ENCODE measurements at places on chromosomes 12 and 14.
A peak's percentile ranks its signal among the peaks of the same experiment; 100 is the strongest.

DNA sequence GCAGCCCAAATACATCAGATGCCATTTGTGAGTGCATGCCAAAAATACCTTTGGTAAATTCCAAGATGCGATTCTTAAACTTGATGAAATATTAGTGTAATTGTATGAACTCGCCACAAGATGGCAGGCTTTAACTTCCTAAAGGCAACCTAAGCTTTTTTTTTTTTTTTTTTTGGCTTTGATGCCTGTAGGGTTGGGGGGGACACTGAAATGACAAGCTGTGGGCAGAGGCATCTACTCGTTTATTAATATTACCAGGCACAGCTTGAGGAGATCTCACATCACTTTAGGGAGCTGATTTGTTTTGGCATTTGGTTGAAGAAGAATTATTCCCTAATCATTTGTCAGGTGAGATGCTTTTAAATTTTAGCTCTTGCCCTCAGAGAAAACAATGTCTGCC lies 126.7 kb upstream of the CCDC196 start:
- DNase-seq, result peak; percentile 54

- DNase-seq, result no peak
These were observed 152.7 kb downstream of the ADGRD1 start for GRCh38 chr12:131106349-131106941.

GRCh38 chr14:21185491-21185890 lies 29.6 kb upstream of the OR5AU1 start:
- DNase-seq, result peak; percentile 49

DNA sequence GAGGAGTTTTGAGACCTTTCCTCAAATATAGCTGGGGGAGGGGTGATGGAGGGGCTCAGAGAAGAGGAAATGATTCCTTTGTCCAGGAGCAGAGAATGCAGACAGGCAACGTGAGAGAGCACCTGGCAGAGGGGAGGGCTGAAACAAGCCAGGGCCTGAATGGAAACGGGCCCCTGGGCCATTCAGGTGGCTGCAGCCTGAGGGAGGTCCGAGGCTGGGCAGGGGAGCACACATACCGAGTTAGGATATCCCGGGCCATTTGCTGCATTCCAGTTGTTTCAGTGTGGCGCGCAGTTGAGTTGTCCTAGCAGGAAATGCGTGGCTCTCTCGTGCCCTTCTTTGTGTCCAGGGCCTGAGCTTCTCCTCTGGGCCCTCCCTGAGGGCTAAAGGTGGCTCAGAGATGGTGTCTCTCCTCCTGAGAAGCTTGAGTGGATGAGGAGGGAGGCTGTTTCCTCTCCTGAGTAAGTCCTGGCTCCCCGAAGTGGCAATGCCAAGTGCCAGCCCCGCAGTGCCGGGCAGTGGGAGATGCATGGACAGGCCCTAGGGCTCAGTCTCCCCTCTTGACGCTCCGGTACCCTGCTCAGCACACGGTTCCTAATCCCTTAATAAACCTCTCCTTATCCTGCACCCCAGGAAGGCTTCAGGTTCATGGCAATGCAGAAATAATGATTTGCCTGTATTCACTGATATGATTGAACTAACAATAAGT lies 85.5 kb upstream of the VRK1 start:
- DNase-seq, result no peak

GRCh38 chr12:46174061-46174662 lies 94.7 kb downstream of the SLC38A1 start:
- no peak for DNase-seq

GRCh38 chr12:64110864-64111263 lies 111.2 kb downstream of the KICS2 start:
- no peak for DNase-seq

DNA sequence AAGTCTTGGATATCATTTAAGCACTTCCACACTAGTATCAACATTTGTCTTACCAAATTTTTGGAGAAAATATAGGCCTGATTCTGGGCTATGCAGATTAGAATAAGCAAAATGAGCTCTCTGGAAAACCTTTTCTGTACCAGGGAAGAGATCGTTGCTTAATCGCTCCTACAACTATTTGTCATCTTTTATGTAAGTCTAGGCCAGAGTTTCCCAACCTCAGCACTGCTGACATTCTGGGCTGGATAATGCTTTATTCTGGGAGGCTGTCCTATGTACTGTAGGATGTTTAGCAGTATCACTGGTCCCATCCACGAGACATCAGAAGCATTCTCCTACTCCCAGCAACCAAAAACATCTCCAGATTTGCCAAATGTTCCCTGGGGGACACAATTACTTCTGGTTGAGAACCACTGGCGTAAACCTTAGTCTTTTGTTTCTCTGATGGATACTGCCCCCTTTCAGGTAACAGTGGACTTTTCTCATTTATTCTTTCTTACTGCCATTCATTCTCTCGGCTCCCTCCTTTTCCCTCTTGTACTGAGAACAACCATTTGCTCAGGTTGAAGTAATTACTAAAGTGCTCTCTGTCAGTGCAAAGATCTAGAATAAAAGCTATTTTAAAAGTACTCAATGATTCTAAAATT lies 316.9 kb upstream of the E2F7 start:
- no peak for DNase-seq

- DNase-seq, result no peak
These were observed 45.4 kb downstream of the PSMA6 start for GRCh38 chr14:35337269-35338255.

DNA sequence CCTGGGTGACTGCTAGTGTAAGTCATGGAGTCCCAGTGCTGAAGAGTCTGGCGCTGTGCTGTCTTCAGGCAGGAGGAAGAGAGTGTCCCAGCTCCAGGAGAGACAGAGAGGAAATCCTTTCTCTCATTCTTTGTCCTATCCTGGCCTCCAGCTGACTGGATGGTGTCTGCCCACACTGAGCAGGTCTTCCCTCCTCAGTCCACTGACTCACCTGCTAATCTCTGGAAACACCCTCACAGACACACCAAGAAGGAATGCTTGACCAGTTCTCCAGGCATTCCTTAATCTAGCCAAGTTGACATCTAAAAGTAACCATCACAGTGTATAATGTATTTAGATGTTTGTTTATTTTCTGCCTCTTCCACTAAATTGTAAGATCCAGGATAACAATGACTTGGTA lies 53.9 kb downstream of the EMP1 start:
- DNase-seq, result peak; percentile 29

GRCh38 chr12:119574255-119574654 lies 19.3 kb upstream of the TMEM233 start:
- DNase-seq, result no peak

- no peak for DNase-seq
These were observed 241.1 kb downstream of the SPTSSA start for GRCh38 chr14:34220921-34221320.

DNA sequence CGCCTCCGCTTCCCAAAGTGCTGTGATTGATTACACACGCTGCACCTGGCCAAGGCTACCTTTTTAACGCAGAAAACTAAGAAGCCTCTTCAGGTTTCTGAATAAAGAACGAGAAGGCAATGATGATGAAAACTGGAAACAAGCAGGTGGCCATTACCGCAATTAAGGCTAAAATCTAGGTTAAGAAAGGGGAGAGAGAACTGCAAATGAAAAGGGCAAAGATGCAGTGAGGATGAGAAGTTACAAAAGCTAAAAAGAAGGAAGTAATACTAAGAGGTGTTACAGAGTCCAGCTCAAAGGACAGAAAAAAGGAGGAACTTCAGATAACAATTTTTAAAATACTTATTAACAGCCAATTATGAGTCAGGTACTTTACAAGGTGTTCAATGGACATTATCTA lies 79.7 kb downstream of the DUSP16 start:
- no peak for DNase-seq

DNA sequence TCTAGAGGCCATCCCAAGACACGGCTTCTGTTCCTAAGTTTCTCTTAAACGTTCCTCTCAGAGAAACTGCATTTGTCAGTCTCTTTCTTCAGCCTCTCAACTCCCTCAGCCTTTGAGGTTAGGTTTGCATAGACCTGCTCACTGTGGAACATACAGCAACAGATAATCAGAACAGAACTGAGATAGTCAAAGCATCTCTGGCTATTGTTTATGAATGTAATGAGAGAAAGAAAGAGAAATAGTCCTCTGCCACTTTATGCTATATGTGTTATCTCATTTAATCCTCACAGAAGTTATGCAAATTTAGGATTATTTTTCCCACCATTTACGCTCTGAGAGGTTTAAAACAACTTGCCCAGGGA lies 190.6 kb downstream of the PHLDA1 start:
- no peak for DNase-seq

DNA sequence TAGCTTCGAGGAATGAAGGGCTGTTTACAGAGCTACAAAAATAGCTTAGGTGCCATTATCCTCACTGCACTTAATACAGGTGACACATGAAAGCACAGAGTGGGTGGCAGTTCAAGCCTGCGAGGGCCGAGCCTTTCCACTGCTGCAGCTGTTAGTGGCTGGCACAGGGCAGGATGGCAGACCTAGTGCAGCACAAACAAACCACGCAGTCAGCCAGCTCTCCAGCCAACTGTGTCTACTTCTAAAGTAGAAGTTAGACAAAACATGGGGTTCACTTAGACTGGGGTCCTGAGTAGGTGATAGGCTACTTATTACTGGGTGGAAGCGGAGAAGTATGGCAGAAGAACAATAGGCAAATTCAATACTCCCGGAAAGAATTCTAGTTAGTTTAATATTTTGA lies 95.4 kb downstream of the DUSP16 start:
- DNase-seq, result no peak

GRCh38 chr14:36091096-36091495 lies 85.4 kb downstream of the PTCSC3 start:
- peak; percentile 94 for DNase-seq

DNA sequence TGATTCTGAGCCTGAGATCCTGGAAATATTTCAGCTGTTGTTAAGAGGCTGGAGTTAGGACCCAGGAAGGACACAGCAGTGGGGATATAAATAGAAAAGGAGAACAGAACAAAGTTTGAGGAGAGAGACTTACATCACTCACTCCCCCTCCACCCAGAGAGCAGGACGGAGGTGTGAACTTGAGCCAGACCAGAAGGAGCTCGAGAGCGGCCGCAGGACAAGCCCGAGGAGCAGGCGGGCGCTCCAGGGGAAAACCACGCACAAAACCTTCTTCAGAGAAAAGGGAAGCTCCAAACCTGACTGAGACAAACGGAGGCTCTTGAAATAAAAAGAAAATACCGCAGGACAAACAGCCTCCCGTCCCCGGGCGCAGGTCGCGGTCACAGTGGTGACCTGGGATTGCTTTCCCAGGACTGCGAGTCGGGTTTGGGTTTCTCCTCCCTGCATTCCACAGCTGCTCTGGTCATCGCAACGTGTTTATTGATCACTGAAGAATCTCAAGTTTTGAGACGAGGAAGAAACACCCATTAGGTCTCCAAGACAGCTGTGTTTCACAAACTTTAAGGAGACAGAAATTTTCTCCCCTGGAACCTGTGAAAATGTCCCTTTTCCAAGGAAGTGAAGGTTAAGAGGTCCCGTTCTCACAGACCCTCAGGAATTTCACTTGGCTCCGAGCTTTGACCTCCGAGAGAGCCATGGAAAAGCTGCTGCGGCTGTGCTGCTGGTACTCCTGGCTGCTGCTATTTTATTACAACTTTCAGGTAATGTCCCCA lies at the start of gene ADGRD1:
Gene ADGRD1 (plus strand): TSS at position 137 of the 773 bp plus-strand sequence. CDS start 559 bp downstream, at position 696.
- DNase-seq, result no peak

- DNase-seq, result no peak
These were observed 100.0 kb downstream of the PPP2R5C start for GRCh38 chr14:101861464-101861863.

DNA sequence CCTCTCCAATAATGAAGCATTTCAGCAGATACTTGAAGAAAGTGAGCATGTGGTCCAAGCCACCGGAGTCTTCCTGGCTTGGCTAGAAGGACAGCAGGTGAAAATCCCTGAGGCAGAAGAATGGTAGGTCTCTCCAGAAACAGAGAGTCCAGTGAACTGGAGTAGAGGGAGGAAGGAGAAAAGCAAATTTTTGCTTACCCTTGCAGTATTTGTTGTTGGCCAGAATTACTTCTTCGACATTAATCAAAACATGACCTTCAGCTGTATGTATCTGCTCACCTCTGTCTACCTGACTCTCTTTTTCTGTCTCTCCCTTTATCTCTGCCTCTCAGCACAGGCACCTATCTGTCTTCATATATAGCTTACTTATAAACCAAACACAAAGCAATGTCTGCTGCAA lies 208.9 kb downstream of the SYT1 start:
- DNase-seq, result no peak

- DNase-seq, result no peak
These were observed 40.3 kb upstream of the PCED1B start for GRCh38 chr12:47039079-47039478.

DNA sequence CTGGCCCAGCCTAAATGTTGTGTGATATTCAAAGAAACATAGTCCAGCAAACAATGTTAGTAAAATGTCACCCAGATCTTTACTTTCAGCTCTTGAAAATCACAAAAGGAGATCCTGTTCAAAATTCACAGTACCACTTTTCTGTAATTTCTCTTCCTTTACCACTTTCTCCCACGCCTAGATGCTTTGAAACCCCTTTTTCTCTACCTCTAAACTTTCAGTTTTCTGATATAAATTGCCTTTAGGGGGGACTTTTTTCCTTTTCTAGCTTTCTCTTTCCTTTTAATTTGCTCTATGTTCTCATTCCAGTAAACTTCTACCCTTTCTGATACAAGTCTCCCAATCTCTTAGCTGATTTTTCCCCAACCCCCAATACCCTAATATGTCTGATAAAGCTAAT lies 101.8 kb downstream of the LMO3 start:
- DNase-seq, result no peak

DNA sequence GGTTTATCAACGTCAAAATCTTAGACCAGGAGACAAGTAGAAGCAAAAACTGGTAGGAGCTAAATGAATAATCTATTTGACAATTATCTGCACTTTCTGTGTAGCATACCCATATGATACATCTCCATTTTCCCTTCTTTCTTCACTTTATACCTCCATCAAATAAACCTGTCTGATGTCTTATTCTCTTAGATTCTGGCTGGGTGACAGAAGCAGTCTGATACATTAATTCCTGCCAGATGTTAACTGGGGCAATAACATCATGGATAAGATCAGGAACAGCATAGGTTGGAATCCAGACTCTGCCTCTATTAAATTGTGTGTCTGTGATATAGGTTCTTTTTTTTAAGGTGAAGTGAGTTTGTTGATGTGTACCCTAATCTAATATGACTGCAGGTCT lies 11.7 kb upstream of the RERG start:
- DNase-seq, result no peak

- no peak for DNase-seq
These were observed 27.5 kb downstream of the ITPR2 start for GRCh38 chr12:26805401-26805971.

- no peak for DNase-seq
These were observed 22.4 kb downstream of the ATF7 start for GRCh38 chr12:53603804-53604203.

DNA sequence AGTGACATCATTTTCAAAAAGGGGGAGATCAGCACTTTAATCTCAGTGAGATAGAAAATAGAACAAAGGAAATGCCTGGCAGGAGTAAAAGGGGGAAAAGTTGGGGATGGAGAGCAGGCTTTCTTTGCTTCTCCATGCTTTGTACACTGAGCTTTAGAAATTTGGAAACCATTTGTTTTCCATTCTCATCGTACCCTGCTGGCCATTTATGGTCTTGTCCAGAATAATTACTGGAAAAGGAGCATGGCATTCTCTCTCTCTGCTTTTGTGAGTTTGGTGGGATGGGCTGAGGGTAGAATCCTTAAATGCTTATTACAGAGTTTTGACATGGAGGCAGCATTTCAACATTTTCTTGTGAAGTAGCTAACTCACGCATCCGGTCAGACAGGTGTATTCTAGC lies 104.4 kb upstream of the FLRT2 start:
- DNase-seq, result no peak

- DNase-seq, result peak; percentile 13
These were observed 14.5 kb upstream of the SLC38A2 start for GRCh38 chr12:46386877-46387629.

GRCh38 chr14:96400495-96400894 lies 8.6 kb downstream of the AK7 start:
- DNase-seq, result no peak

- DNase-seq, result no peak
These were observed 186.9 kb downstream of the EMP1 start for GRCh38 chr12:13383379-13383778.
